ENCODE measurements at places on chromosomes 2 and 18.

DNA sequence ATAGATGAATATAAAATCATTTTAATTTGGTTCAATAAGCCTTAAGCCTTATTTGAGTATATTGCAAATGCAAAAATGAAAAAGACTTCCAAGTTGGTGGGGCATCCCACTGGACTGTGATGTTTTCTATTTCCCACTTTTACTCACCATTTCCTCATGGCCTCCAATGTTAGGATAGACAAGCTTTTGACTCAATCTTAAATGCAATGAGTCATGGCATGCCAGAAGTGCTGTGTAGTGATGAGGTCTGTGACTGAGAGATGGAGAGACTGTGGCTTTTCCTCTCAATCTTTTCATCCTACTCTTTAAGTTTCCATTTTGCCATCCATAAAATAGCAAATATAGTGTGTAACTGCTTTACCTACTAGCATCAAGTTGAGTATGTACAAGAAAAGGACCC, 1401.2 kb upstream of the CELF4 start:
- DNase-seq, result no peak

GRCh38 chr2:44578471-44579093, 216.8 kb downstream of the CAMKMT start:
- DNase-seq, result no peak

DNA sequence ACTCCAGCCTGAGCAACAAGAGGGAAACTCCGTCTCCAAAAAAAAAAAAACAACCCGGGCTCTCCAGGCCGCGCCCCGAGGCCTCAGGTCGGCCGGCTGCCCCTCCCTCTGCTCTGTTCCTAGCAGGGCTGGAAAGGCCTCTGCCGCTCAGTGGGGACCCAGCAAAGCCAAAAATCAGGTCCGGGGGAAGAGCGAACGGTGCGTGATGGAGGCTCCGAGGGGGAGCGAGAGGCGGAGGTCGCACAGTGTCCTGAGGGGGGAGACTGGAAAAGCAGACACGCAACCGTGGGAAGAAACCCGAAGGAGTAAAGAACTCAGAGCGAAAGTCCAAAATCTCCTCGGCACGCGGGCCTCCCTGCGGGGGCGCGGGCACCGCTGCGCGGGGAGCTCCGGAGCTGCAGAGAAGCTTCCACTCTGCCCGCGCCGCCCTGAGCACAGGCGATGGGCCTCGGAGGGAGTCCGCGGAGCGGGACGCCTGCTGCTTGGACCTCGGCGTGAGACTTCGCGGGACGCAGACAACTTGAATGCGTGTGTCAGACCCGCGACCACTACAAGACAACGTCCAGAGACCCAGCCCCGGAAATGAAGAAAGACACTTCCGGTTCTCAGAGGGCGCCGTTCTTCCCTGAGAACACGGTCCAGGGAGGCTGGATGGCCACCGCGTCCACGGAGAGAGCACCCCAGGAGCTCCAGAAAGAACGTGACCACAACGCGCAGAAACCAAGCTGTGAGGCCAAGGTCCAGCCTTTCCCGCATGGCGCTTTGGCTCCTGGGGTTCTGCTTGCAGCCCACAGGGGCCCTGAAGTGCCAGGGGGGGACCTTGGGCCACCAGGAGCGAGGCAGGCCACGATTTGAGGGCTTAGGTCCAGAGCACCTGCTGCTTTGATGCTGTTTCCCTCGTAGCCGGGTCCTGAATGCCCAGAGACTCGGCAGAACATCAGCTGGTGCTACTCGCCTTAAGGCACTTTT, 219.8 kb downstream of the DPP10 start:
- peak; percentile 66 for DNase-seq

DNA sequence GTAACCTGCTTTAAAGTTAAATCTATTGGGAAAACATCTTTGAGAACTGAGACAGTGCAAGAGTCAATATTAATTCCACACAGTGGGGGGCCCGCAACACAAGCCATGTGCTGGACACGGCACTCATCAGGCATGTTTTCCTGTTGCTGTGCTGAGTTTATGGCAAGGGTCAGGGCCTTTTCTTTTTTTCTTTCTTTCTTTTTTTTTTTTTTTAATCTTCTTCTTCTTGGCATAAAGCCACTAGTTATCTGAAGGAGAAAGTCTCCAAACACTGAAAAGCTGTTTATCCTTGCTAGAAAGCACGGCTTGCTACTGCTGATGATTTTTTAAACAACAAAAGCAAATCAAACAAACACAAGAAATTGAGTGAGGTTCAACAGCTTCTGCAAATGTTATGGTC, 252.1 kb downstream of the ZNF521 start:
- no peak for DNase-seq

GRCh38 chr2:45943219-45944044, 292.0 kb downstream of the PRKCE start:
- DNase-seq, result no peak

- DNase-seq, result no peak
These were observed 4.2 kb downstream of the CHCHD5 start for GRCh38 chr2:112588611-112589045.

DNA sequence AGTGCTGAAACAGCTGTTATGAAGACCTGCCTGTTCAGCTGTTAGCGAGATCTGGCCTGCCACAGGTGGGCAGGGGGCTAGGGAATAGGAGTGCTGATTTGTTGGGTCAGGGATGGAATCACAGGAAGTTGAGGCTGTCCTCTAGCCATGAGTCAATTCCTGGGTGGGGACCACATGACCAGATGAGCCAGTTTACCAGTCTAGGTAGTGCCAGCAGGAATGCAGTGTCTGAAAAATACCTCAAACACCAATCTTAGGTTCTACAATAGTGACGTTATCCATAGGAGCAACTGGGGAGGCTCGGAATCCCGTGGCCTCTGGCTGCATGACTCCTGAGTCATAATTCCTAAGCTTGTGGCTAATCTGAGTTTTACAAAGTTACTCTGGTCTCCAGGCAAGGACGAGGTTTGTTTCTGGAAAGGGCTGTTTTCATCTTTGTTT, 44.9 kb downstream of the DYSF start:
- DNase-seq, result no peak

DNA sequence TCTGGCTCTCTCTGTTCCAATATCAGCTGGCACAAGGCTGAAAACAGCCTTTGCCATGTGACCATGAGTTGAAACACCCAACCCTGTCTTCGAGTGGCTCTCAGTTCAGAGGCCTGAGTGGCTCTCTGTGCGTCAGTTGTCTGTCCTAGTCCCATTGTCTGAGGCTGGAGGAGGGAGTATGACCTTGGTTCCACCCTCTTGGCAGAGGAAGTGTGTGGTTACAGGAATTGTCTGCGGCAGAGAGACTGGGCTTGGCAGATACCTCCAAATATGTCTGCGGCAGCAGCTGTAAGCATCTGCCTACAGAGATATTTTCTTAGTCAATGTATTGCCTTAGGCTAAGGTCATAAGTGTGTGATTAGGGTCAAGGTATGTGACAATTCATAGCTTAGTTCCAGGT, 32.6 kb downstream of the CNGA3 start:
- DNase-seq, result no peak

DNA sequence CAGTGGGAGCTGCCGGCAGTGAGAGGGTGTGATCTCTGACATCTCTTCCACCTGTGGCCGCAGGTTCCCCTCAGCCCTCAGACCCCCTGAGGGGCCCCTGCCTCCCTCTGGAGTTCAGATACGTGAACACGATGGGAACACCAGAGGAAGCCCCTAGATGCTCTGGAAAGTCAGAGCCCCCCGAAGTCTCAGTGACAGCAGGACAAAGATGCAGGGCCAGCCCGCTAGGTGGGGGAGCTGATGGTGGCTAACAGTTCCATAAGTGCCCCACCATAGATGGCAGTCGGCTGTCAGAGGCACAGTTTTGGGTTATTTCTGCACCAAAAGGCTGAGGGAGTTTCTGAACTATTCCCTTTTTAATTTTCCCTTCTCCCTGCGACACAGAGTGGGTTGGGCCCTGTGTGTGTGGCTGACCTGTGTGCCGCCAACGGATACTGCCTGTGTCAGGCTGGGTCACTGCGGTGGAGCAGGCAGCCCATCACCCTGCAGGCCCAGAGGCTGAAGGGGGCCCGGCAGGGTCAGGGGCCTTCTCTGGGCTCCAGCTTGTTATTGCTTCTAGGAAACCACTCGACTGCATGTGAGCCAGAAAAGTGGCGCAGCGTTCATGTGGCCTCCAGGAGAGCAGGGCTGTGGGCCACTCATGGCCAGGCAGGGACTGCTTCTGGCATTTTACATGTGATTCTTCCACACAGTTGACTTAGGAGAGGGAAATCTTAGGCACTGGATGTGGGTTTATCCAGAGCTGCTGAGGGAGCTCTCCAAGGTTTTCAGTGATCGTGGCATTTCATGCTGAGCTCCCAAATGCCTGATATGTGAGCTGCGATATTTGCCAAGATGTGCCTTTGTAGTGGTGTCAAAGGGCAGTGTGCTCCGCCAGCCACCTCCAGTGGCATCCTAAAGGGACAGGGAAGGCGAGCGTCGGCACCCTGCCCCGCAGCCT, 225.1 kb downstream of the SH3RF3 start:
- no peak for DNase-seq

DNA sequence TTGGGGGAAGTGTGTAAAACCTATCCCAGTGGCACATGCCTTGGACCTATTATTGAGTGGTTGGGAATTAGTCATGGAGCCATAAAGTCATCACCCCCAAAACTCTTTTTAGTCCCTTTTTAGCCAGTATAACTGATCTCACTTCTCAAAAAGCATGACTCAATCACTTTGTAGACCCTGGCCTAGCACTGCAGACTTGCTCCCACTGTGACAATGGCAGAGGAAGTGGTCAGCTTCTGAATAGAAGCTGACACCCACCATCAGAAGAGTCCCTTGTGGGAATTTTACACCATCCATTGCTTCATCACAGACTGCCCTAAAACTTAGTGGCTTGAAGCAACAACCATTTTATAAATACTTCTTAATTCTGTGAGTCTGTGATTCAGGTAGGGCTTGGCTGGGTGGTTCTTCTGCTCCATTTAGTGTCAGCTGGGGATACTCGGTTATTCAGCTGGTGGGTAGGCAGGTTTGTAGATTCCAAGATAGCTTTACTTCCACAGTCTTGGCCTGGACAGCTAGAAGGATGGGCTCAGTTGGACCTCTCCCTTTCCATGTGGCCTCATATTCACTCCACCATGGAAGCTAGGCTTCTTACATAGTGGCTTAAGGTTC, 10.8 kb upstream of the ITGA6 start:
- DNase-seq, result no peak

GRCh38 chr18:28714498-28714897, 537.6 kb upstream of the CDH2 start:
- DNase-seq, result no peak

DNA sequence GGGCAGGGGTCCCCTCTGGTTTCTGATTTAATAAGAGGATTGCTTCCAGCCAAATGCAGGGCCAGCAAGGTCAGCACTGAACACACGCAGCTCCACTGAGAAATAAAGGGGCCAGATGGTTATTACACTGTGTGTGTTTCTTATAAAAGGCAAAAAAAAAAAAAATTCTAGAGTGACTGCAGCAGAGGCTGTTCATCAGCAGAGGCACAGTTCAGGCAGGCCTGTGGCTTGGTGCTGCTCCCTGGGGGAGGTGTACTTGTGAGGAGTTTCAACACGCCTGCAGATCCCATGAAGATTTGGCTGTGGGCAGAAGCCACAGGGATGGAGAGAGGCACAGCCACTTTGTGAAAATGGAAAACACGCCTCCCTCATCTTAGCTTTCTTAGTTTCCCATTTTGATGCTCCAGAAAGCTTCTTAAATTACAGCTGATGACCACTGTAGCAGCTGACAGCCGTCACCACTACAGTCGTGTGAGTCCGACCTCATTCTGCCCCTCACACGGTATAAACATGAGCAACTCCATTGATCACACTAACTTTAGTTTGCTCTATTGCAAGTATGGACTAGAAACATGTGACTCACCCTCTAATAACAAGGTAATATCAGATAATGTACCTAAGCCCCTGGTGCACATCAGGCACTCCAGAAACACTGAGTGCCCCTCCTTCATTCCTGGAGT, 726.5 kb upstream of the RAB6C start:
- DNase-seq, result no peak

- DNase-seq, result no peak
These were observed 2.8 kb downstream of the KYNU start for GRCh38 chr2:142880279-142880678.

DNA sequence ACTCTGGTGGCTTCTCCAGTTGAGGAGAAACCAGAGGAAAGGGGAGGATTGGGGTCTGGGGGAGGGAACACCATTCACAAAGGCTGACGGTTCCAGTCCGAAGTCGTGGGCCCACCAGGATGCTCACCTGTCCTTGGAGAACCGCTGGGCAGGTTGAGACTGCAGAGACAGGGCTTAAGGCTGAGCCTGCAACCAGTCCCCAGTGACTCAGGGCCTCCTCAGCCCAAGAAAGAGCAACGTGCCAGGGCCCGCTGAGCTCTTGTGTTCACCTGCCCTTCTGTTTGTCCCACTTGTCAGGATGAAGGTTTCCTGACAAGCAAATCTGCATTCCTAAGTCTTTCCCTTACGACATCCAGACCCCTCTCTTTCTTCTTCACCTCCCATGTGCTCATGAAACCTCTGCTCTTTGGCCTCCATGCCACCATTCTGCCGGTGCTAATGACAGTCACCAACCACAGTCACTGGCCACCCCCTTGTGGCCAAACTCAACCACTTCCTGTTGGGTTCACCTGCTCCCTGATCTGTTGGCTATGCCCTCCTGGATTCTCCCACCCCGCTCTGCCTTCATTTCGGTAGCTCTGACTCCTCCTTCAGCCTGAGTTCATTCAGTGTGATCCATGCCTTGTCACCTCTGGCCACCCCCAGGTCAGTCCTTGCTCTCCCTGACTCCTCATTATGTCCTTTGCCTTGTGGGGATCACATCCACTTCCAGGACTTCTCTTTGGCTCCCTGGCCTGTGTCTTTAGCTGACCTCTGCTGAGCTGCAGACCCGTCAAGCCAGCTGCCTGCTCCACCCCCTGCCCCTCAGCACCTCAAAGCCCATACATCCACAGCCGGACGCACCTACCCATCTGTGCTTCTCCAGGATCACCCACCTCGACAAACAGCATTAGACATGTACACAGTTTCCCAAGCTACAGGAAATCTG, 17.6 kb downstream of the EMX1 start:
- peak; percentile 50 for DNase-seq

DNA sequence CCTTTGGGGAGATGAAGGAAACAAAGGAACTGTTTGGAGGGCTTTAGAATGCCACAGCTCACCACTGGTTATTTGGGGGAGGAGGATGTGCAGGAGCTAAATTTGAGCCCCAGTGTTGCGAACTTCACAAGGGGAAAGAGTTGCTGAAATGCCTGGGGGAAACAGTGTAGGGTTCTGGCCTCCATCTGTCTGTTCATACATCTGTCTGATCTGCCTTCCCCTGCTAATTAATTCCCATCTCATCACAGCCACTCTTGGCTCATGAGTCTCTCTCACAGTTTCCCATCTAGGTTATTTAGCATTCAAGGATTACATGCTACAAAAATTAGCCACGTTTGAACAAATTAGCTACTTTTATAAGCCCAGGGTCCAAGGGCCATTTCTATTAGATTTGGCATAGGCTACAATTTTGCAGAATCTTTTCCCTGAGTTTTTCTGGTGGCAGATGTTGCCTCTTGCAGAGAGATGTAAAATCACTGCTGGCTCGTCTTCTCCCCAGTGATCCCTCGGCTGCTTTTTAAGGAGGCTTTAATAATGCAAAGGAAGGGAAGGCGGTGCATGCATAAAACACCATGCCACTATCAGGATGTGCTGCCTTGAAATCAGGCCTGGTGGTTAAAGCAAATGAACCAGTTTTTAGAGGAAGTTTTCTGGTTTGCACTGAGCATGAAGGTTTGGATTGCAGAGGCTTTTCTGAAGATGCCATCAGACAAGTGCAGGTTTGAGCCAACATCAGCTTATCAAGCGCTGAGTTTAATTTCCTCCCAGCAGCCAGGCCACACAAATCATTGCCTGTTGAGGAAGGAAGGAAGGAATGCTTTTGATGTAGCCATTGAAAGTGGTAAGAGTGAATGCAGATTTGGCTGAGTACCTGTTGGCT, 35.0 kb downstream of the ADD2 start:
- no peak for DNase-seq

- DNase-seq, result no peak
These were observed 425.4 kb downstream of the TGIF1 start for GRCh38 chr18:3875376-3875775.

All from spleen (tissue), 13 donors.